ENCODE measurements at places on chromosomes 6 and 20.

DNA sequence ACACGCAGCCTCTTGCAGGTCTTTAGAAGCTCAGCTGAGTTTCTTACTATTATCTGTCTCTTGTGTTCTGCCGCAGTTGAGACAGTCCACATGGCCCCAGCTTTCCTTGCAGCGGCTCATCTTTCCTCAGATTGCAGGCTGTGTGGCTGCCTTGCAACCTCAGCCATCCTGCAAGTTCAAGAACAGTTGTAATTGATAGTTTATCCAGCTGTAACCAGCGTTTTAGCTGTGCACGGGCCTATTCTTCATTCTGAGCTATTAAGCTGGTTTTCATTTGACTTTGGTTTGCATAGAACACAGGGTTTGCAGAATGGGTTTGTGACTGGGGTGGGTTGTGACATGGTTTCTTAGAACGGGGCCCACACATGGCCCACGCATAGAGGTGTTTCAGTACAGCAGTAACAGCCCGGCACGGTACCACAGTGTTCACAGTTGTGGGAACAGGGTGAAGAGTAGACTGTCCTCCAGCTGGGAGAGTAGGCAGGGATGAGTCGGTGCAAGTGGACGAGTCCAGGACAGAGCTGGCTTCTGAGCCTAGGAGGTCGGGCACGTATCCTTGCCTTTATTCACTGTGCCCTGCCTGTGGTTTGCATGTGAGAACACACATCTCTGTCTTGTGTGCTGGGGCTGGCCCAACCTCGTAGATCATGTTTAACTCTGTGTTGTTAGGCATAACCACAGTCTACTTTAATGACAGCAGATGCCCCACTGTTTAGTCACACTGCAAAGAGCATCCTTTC, 89.2 kb downstream of the RPP40 start:
- no peak for DNase-seq

DNA sequence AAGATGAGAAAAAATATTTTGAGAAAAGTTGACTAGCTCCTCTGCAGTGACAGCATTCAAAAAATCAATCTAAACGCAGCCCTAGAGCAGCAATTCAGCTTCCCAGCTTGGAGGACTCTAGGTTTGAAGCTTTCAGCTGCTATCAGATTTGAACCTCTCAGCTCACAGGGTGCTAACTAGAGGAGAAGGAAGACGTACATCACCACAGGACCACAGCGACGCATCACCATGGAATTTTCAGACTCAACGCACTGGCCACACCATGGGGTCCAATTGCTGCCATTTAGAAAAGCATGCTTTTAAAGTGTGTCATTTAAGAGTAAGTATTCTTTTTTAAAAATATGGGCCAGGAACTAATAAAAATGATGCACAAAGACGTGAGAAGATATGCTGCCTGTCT, 45.0 kb upstream of the FUCA2 start:
- no peak for DNase-seq

DNA sequence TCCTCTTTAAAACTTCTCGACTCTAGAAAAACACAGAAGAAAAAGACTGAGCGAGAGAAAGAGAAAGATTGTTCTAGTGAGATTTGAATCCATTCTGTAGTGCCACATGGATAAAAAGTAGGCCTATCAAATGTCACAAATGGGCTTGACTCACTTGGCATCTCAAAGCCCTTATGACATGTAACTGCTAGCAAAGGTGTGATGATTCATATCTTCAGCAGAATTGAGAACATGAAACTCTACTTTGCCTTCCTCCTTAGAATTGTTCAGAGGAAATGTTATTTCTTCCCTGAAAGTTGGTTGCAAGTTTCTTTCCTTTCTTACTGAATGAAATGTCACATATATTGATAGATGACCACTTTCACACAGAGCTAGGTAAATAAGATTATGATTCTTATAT, 40.4 kb upstream of the DUSP22 start:
- DNase-seq = no peak

GRCh38 chr6:156948807-156949206, 171.6 kb downstream of the ARID1B start:
- no peak for DNase-seq

- DNase-seq = no peak
Observed at GRCh38 chr6:135226537-135226936, 45.4 kb downstream of the MYB start.

DNA sequence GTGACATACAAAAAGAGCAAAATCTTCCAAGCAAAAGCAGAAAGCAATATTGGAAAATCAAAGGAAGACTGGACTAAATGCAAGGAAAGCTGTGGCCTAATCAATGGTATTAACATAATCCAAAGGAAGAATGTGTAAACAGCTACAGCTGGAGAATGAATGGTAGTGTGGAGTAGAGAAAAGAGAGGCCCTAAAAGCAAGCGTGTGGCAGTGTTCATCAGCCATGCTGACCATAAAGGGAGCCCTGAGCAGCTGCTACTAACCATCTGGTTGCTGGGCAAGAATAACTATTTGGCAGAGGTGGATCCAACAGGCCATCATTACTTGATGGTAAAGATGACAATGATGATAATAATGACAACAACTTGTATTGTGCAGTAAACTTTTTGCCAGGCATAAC, 148.5 kb upstream of the BEND6 start:
- no peak for DNase-seq

DNA sequence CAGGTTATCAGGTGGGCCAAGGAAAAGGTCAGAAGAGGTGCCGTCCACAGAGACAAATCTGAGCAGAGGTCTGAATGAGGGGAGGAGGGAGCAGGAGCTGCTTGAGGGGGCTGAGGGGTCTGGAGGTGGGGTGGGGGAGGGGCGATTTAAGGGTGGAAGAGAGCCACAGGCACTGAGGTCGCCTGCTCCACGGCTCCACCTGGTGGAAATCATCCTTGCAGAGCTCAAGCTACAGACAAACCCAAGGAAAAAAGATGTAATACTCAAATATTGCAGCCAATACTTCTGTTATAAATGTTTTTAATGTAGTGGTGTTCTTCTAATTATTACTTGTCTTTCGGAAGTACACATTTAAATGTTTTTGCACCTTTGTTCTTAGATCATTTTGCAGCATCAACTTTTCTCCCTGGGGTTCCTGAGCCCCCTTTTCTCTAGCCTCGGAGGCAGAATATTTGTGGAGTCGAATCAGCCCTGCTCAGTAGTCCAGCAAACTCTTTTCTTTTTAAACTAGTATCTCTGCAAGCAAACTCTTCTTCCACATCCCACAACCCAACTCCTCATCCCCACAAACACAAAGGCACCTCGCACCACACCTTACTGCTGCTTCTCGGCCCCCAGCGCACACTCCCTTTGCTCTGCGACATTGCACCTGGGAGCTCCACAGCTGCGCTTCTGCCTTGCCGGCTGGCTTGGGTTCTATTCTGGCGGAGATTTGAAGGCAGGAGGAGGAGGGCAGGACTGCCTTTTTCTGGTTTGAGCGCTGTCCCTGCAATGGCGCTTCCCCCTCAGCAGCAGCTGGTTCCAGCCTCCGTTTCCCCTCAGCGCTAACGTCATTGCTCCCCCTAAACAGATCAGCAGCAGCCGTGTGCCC, 51.0 kb upstream of the TFAP2A start:
- no peak for DNase-seq

- DNase-seq = no peak
Observed at GRCh38 chr20:33400812-33401183, 521 bp downstream of the CDK5RAP1 start.

GRCh38 chr6:90296341-90297114, at the start of gene BACH2:
BACH2 (minus strand) TSS chr6:90296843; CDS start chr6:90008844, 287,999 bp downstream.
- peak; percentile 78 for DNase-seq

GRCh38 chr6:16854986-16855385, 93.7 kb upstream of the ATXN1 start:
- DNase-seq = no peak

- no peak for DNase-seq
Observed at GRCh38 chr6:131255911-131256310, 120.6 kb downstream of the AKAP7 start.

GRCh38 chr20:51766994-51767866, 960 bp downstream of the ATP9A start:
- DNase-seq = peak; percentile 66

DNA sequence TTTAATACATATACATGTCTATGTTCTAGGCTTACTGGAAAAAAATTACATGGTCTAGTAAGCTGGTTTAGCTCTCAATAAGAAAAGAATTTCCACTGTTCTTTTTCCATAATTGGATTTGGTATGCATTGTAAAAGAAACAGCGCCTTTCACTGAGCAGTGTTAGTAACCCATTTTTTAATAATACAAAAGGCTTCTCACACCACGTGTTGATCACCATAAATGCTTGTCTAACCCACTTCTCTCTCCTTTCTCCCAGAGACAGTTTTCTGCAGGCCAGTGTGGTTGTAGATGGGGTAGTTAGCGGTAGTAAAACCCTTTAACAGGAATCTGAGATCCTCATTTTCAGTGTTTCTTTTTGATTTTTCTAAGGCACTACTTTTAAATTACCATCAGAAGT, 348.7 kb upstream of the MANEA start:
- DNase-seq = no peak

DNA sequence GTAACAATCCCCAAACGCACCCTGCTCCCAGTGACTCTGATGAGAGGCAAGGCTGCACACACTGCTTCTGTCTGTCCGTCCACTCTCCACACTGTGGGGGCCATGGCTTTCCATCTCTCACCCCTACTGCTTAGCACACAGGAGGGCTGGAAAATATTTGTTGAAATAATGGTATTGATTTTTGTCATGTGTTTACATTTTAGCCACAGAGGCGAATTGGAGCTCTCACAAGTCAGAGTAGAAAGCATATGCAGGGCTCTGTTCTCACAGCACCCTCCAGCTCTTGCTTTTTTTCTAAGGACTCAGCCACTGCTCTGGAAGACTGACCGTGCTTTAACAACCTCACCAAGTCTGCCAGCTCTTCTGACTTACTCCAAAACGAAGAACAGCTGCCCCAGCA, 273.8 kb downstream of the GMDS start:
- DNase-seq = no peak

GRCh38 chr6:142698751-142699150, 246.2 kb downstream of the HIVEP2 start:
- no peak for DNase-seq

DNA sequence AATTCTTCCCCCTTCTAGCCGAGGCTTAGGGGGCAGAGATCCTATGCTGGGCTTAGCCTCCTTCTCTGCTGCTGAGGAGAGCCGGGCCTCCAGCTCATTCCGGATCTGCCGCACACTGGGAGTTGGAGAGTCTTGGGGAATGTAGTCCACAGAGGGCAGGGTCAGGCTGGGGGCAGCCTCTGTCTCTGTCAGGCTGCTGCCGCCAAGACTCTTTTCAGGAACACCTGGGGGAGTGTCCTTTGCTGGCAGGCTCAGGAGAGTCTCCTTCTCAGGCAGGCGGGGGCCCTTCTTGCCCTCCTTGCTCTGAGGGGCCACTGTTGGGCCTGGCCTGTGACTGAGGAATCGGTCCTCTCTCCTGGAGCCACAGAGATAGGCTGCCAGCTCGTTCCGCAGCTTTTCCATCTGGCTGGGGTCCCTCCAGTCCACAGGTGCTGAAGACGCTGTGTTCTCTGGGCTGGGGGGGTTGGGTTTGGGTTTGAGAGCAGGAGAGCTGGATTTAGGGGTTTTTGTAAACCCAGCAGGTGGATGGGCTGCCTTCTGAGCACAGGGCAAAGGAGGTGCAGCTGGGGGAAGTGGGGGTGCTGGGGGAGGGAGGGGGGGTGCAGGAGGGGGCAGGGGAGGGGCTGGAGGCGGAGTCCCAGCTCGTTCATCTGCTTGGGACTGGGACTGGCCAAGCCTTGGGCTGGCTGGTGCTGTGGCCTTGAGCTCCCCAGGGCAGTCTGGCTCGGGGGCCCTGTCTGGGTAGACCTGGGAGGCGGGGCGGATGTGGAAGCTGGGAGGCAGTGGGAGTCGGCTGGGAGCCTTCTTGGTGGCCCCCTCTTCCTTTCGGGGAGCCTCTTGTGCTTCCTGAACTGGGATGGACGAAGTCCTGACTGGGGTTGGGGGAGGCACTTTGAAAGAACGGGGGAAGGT, 36.1 kb downstream of the C6orf132 start:
- DNase-seq = no peak

DNA sequence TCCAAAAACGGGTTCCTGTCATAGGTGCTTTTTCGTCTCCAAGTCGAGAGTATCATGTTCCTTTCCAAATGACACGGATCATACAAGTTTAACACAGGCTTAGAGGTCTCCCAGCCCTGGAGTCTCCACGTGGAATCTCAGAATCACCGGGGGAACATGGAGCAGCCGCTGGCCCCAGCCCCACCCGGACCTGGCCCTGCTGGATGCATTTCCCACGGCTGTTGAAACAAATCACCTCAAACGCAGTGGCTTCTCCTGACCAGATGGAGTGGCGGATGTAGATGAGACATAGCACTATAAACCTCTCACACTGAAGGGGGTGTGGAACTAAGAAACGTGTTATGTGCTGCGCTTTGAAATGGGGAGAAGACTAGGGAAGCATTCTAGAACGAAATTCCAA, 70.0 kb upstream of the FRMD1 start:
- DNase-seq = no peak

- DNase-seq = no peak
Observed at GRCh38 chr6:108888052-108888451, 39.8 kb downstream of the ARMC2 start.

DNA sequence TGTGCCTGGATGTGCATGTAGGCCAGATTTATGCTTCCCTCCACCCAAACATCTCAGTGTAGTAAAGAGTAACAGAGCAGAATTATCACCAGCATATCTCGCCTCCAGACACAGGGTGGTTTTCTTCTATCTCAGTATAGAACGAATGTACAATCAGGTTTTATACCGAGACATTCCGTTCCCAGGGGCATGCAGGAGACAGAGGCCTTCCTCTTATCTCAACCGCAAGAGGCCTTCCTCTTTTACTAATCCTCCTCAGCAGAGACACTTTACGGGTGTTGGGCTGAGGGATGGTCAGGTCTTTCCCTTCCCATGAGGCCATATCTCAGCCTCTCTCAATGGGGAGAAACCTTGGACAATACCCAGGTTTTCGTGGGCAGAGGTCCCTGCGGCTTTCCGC, 36.4 kb upstream of the MC3R start:
- no peak for DNase-seq

DNA sequence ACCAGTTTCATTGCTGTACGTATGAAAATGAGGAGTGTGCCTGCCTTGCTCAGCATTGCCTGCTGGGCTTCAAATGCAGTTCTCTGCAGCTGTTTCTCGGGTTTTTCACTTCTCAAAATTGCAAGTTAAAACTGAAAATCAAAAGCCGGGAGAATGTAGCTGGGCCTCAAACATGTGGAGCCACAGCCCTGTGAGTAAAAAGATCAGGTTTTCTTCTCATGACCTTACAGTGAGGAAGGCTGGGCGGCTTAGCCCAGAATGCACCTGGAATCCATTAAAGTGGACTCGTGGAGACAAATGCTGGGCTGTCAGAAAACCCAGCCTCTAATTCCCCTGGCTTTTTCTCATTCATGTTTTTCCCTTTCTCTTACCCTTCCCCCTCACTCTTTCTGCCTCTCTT, 34.4 kb downstream of the DSE start:
- no peak for DNase-seq

Measured in anterior cingulate cortex (tissue), 58 donors.